Hematopoietic multipotent progenitor cell (in vitro differentiated cells): ENCODE measurements at places on chromosomes 3 and 15.

GRCh38 chr15:46676233-46677206 lies 1040.8 kb upstream of the SEMA6D start:
- no peak for DNase-seq

GRCh38 chr15:60580650-60581376 lies 101.9 kb upstream of the ICE2 start:
- no peak for DNase-seq

DNA sequence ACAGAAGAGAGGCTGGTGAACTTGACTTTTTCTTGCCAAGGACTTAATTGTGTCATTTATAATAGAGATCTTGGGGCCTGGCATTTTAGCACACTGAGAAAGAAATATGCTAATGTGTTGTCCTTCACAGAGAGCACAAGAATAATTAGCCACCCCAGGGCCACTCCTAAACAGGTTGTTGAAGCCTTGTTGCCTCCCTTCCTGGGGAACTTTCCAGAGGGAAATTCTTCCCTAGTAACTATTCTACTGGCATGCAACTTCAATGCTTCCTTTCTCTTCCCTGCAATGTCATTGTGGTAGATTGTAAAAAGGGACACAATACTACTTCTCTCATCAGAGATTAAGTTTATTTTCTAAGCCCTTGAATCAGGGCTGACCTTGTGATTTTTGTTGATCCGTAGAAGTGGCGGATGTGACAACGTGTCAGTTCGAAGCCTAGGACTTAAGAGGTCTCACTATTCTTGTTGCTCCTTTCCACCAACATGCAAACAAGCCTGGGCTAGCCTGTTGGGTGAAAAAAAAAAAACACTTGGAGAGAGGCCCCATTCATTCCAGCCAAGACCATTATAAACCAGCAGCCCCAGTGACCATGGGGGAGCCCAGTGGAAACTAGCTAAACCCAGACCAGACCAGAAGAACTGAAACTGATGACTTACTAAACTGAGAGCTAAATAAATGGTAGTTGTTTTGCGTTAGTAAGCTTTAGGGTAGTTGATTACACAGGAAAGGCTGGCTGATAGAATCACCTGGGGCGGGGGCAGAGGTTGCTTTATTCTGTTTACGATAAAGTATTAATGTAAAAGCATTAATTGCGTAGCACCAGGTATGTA lies 287.2 kb downstream of the SHQ1 start:
- DNase-seq: no peak

GRCh38 chr15:33586786-33587697 lies 276.3 kb downstream of the RYR3 start:
- no peak for DNase-seq

DNA sequence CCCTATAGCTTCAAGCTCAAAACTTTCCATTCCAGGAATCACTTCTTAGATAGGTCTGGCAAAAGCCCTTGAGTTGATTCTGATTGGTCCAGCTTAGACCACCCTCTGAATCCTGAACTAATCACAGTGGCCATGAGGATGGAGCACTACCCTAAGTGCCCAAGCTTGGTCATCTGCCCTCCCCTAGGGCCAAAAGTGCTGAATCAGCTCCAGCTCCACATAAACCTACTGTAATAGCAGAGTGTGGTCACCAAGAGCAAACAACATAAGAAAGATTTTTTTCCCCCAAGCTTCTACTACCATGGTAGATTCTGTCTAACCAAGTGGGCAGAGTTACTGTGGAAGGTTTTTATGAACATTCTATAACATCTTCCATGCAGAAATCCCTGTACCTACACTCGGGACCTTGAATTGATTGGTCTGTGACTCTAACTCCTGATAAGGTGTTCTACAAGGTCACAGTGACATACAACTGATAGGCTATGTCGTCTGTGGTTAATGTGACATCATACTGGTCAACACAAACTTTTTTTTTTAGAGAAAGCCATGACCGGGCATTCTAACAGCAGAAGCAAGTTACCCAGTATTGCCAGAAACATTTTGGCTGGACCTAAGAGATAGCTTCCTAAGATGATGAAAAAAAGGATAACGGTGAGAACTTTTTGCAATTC lies 320.9 kb downstream of the MAGI1 start:
- no peak for DNase-seq

GRCh38 chr3:114878114-114878839 lies 268.8 kb downstream of the ZBTB20 start:
- DNase-seq: no peak

GRCh38 chr3:46212101-46212500 lies 4.0 kb upstream of the CCR1 start:
- no peak for DNase-seq

DNA sequence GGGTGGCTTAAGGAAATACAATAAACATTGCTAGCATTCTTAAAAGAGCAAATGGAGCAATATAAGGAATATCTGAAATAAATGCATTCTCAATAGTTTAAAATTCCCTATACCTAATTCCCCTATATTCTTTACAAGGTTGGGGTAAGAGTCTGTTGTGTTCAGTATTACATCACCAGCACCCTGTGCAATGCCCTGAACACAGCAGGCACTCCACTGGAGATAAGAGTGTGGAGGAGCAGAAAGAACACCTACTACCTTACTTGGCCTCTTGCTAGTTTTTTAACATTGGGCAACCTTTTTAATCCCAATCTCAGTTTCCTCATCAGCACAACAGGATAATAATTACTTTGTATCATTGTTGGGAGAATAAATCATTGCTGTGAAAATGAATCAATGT lies 140.2 kb upstream of the PLXND1 start:
- DNase-seq: no peak

GRCh38 chr3:85433319-85433718 lies 474.5 kb downstream of the CADM2 start:
- no peak for DNase-seq

- no peak for DNase-seq
Measured at GRCh38 chr3:34200576-34200975, 402.1 kb downstream of the PDCD6IP start.

GRCh38 chr3:195908694-195909581 lies 587 bp upstream of the TNK2 start:
- no peak for DNase-seq

DNA sequence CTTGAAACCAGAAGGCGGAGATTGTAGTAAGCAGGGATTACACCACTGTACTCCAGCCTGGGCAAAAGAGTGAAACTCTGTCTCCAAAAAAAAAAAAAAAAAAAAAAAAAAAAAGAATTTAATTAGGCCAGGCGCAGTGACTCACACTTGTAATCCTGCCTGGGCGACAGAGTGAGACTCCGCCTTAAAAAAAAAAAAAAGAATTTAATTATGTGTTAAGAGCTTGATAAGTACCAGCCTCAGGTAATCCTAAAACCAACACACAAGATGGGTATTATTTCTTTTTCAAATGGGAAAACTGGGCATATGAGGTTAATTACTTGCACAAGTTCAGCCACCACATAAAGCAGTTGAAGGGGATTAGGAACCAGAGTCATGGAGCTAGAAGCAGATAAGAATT lies 49.0 kb downstream of the PBRM1 start:
- DNase-seq: no peak

GRCh38 chr3:72401005-72401545 lies 447.2 kb downstream of the SHQ1 start:
- DNase-seq: no peak

DNA sequence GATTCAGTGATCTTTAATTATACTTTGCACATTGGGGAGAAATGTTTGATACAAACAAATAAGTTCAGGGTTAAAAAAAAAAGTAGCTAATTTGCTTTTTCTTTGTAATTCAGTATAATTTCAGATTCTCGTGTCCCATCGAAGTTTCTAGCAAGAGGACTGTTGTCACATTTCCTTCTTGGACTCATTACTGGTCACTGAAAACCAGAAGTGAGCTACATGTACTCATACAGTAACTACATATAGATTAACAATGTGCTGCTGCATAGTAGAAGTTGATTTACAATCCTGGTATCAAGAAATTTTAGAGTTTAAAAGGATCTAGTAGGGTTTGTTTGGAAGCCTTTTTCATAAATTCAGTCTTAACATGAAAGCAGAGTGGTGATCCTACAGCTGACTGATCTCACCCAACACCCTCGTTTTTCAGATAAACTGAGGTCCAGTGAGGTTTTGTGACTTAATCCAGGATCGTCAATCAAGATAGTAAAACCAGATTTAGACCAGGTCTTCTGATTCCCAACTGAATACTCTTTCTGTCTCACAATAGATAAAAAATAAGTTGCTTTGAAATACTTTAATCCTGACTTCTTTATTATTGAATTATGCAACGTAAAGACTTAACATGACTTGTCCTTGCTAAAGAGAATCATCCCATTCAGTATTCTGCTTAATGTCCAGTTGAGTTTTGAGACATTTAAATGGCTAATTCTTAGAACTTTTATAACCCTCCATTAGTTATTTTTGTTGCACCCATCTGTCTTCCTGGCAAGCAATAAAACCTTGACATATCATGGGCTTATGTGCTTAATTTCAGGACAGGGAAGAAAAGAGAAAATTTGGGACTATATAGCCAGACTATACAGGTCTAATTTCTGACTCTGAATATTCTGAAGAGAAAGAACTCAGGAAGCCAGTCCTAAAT lies 2.8 kb downstream of the SEC62 start:
- no peak for DNase-seq

- no peak for DNase-seq
Measured at GRCh38 chr3:196168808-196169391, 42.3 kb downstream of the ZDHHC19 start.

GRCh38 chr3:20376665-20377217 lies 190.7 kb upstream of the SGO1 start:
- no peak for DNase-seq

DNA sequence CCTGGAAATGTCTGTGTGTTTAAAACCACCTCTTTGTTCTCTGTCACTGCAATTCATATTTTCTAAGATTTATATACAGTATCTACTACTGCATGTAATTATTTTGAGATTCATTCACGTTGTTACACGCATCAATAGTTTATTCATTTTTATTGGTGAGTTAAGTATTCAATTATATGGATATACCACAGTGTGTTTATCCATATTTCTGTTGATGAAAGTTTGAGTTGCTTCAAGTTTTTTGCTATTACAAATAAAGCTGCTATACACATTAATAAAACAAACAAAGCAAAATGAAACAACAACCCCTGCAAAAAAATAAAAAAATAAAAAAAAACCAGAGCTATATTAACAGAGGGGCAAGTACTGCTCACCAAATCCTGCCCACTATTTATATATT lies 122.3 kb downstream of the NR2E3 start:
- no peak for DNase-seq

- DNase-seq: no peak
Measured at GRCh38 chr15:79811406-79812405, 85.1 kb downstream of the MTHFS start.

GRCh38 chr3:118970819-118971218 lies 63.8 kb downstream of the IGSF11 start:
- no peak for DNase-seq

DNA sequence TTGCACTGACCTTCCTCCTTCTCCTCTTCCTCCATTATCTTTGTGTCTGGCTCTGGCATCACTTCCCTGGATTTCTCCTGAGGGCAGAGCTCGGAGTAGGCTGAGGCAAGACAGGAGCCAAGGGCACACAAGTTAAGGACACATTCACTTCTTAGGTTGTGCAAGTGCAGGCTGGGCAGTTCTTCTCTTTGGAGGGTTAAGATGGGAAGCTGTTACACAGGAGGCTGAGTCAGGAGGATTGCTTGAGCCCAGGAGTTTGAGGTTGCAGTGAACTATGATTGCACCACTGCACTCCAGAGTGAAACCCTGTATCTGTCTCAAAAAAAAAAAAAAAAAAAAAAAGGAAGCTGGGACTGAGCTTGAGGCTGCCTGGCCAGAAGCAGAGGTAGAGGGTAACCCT lies 176.2 kb upstream of the ANKRD28 start:
- no peak for DNase-seq

GRCh38 chr3:105397974-105398373 lies 31.3 kb downstream of the ALCAM start:
- DNase-seq: no peak

DNA sequence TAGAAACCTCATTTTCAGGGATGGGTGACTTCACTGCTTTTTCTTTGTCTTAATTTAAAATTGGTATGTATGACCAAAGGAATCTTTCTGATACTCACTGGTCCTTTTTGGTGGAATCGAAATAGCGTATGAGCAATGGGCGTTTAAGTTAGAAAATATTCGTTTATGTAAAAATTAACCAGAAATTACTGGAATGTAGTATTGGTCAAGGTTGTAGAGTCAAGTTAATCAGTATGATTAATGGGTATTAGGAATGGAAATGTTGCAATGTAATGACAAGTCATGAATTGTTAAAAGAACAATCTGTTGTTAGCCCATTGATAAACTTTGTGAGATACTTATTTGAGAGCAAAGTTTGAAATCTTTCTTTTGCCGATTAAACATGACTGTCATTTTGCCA lies 36.9 kb downstream of the AKAP13 start:
- no peak for DNase-seq

DNA sequence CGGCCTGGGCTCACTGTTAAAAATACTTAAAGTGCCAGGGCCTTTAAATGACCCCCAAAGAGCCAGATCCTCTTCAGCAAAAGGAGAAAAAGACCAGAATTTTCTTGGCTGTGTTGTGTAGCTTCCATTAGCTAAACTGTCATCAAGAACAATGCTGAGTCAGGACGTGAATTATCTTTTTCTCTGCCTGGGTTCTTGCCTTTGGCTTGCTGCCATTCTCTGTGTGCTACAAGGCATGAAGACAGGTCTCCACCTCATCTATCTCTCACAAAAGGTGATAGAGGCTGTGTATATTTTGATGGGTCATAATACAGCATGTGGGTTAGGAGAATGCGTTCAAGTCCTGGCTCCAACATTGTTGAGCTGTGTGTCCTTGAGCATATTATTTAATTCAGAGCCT lies 52.4 kb upstream of the SELENOK start:
- no peak for DNase-seq

- no peak for DNase-seq
Measured at GRCh38 chr3:42486814-42487565, 15.5 kb upstream of the VIPR1 start.

DNA sequence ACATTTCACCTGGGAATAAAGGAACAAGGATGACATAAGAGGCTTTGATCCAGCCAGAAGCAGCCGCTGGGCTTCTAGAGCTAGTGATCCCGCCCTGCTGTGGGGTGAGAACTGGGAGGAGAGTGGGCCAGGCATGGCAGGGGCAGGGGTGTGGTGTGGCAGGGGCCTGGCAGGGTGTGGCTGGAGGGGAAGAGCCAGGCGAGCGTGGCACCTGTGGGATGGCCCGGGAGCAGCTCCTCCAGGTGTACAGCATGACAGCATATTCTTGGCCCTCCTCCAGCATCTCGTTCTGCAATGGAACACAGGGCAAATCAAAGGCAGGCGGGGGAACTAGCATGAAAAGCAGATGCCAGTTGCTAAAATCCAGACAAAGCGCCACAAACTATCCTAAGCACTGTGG lies 35.5 kb downstream of the CYFIP1 start:
- no peak for DNase-seq
